ENCODE measurements at places on chromosomes 16 and 17.

- DNase-seq, result no peak
Measured at GRCh38 chr17:41864498-41864835, 756 bp downstream of the KLHL11 start.

DNA sequence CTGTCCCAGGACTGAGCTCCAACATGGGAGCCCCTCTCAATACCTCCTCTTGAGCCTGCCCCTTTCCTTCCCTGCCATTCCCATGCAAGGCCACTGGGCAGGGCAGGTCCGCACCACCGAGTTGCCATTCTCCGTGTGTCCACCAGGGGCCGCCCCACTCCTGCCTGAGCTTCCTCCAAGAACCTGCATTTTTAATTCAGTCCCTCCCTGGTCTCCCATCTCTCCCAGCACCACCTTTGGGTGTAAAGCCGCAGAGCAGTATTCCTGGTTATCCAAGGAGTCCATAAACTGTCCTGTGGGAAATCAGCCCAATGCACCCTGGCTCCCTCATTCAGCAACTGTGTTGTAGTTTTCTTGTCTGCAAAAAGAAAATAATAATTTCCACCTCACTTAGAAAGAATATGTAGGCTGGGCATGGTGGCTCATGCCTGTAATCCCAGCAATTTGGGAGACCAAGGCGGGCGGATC lies 15.9 kb upstream of the ANKRD40CL start:
- DNase-seq, result peak; percentile 94

DNA sequence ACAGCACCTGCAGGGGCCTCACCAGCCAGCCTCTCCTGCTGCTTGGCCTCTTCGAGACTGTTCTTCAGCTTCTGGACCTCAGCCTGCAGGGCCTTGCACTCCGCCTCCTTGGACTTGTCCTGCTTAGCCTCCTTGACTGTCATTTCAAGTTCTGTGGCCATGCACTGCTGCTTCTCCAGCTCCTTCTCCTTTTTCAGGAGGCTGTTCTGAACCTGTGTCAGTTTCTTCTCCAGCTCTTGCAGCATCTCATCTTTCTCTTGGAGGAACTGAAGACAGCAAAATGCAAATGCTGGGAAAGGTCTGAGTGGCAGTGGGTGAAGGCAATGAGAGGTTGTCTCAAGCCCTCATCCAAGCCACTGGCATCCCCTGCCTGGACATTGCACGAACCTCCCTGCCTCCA lies 39.1 kb downstream of the DHX38 start:
- DNase-seq, result no peak

DNA sequence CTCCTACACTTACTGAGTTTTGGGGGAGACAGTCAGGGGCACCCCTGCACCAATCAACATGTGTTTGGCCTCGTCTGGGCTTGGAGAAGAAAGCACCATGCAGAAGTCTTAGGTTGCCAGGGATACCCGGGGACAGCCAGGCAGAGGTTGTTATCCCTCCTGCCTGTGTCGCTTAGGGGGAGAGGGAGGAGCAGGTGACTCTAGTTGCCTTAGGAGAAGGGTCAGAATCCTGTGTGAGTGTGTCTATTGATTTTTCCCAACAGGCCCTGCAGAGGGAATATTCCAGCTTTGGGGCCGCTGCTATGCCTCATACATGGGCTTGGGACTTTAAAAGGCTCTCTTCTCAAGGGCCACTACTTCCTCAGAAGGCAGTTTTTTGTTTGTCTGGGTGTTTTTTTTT lies 89.1 kb downstream of the RGS9 start:
- DNase-seq, result no peak

GRCh38 chr16:2819939-2820835 lies 3.1 kb downstream of the PRSS21 start:
- no peak for DNase-seq

DNA sequence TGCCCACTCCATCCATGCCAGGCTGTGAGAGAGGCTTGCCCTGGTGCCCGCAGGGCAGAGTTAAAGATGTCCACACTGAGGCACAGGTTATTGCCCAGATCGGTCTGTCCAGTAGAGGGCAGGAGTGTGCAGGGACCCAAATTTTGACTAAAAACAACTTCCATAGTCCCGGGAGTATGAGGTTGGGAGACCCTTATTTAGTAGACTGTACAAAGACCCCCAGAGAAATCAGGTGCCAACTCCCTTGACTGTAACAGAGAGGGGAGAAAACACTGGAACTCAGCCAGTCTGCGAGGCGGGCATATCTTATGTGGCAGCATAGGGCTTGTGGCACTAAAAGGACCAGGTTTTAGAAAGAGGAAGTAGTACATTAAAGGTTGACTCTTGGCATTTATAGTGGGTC lies 43.4 kb downstream of the HNF1B start:
- DNase-seq, result no peak

DNA sequence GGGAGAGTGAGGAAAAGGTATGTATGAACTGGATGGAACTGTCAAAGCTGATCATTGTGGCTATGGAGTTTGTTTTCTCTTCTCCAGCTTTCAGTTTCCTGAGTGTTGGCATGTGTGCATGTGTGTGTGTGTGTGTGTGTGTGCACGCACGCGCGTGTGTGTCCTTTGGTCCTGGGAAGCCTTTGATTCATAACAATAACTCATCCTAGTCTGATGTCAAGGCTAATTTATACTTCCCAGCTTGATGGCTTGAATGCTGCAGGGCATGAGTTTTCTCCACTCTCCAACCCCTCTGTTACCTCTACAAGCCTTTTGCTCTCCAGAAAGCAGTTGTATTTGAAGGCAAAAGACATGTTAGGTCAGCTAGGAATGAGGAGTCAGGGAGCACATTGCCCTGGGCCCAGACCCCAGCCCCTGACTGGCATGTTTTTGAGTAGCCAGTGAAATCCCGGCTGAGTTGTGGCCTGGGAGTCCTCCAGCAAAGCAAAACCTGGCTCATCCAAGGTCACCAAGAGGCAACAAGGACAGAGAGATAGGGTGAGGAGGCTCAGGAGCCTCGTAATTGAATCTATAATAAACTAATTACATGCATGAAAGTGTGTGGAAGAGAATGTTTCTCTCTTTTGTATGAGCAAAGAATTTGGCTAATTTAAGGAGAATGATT lies 8.9 kb upstream of the CDC42EP4 start:
- no peak for DNase-seq

- peak; percentile 44 for DNase-seq
Measured at GRCh38 chr17:29588562-29589411, 661 bp downstream of the GIT1 start.

DNA sequence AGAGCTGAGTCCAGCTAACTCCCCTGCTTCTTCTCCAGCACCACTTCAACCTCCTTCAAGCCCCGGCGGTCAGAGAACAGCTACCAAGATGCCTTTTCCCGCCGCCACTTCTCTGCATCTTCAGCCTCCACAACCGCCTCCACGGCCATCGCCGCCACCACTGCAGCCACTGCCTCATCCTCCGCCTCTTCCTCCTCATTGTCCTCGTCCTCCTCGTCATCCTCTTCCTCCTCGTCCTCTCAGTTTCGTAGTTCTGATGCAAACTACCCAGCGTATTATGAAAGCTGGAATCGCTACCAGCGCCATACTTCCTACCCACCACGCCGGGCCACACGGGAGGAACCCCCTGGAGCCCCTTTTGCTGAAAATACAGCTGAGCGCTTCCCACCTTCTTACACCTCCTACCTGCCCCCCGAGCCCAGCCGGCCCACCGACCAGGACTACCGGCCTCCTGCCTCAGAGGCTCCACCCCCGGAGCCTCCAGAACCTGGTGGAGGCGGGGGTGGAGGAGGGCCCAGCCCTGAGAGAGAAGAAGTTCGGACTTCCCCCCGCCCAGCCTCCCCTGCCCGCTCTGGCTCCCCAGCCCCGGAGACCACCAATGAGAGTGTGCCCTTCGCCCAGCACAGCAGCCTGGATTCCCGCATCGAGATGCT lies 7.1 kb downstream of the SETD1A start:
- no peak for DNase-seq

GRCh38 chr17:17493249-17493985 lies 2.8 kb downstream of the RASD1 start:
- DNase-seq, result no peak

DNA sequence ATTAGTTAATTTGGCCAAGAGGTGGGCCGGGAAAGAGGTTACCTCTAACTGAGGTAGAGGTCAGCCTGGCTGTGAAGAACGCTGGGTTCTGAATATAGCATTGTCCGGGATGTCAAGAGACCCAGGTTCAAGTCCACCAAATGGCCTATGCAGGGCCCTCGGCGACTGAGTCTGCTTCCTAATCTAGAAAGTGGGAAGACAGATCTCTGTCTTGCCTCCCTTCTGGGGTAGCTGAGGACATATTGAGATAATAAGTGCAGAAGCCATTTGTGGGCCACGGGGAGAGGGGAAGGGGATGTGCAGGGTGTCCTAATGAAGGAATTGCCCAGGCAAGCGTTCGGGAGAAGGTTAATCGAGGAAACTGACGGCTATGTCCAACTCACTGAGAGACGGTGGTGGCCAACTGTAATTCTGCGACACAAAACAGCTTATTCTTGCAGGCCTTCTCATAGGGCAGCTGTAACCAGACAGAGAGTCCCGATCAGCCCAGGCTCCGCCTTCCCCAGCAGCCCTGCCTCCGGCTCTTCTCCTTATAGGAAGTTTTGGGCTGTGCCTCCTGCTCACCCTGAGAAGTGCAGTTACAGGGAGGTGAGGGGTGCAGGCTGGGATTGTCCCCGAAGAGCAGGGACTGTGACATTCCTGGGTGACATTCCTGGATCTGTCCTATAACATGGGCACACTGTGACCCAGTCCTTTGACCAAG lies 15.9 kb downstream of the HASPIN start:
- no peak for DNase-seq

GRCh38 chr16:12147681-12148080 lies 171.1 kb downstream of the SNX29 start:
- DNase-seq, result no peak

GRCh38 chr16:86577314-86577971 lies 906 bp upstream of the FOXL1 start:
- DNase-seq, result no peak

DNA sequence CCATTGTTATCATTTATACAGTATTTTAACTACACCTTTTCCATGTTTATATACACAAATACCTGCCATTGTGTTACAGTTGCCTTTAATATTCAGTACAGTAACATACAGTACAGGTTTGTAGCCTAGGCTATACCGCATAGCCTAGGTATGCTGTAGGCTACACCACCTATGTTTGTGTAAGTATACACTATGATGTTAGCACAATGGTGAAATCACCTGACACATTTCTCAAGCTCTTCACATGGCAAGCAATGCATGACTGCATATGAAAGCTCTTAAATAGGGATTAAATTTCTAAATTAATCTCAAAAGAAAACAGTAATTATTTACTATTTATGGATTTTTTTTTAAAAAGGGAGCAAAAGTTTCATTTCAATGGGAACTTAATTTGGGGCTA lies 12.0 kb downstream of the LRRC37B start:
- no peak for DNase-seq
